ENCODE measurements at places on chromosomes 11 and 22.
A peak's percentile ranks its signal among the peaks of the same experiment; 100 is the strongest.

- no peak for DNase-seq
These were observed 213.5 kb downstream of the NTM start for GRCh38 chr11:131583938-131584337.

DNA sequence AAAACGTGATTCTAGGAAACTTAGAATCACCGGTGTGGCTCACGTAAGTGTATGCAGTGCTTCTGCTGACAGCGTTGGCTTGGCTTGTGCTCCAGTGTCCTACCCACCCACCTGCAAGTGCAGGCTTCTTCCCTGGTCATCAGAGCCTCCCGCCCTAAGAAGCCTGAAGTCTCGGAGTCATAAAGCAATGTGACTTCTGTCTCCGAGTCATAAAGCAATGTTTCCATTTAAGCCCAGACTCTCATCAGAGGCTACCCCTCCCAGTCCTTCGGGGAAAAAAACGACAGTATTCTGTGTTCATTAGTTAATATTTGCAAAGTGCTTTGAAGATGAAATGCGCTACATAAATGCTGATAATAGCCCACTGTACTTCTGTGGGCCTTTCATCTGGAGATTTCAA lies 293.8 kb downstream of the OPCML start:
- no peak for DNase-seq

- DNase-seq, result no peak
These were observed 41.4 kb upstream of the NFAM1 start for GRCh38 chr22:42473484-42474193.

DNA sequence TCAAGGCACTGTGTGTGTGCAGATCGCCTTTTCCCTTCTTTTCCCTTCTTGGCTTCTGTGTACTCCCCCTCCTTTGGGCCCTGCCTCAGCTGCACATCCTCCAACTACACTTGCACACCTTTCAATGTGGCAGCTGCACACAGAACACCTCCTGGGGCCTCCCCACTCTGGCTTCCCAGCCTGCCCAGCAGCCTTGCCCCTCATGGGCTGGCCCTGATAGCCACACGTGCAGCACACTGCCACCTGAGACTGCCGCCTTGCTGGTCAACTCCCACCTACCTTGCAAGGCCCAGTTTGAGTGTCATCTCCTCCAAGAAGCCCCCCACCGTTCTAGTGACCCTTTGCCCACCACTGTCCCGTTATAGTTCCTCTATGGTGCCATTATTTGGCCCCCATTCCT lies 77.3 kb upstream of the ARFGAP3 start:
- no peak for DNase-seq

DNA sequence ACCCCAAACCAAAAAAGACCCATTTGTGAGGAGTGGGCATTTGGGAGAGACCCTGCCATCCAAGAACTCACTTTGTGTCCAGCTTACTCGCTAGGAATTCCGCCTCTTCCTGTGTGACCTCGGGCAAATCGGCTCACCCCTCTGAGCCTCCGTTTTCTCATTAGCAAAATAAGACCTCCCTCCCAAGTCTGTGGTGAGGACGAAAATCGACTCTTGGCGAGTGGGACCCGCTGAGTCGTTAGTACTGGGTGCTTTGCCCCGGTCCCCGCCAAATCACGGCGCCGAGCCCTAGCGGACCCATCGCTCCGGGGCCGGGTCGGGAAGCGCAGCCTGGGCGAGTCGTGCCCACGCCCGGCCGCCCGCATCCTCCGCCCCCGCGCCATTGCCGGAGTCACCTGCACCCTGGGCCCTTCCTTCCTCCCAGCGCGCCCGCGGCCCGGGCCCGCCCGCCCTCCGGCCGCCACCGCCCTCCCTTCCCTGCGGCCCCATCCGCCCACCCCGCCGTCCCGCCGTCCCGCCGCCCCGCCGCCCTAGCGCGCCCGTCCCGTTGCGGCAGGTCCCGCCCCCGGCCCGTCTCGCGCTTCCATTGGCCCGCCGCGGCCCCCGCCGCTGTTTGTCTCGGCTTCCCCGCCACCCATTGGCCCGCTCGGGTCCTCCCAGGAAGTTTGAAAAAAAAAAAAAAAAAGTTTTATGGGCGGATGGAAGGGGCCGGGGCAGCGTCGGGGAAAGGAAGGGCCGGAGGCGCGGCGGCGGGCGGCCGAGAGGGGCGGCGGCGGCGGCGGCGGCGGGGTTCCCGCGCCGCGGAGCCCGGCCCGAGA lies 48.9 kb downstream of the TRIOBP start:
- DNase-seq, result no peak

- DNase-seq, result no peak
These were observed 37.4 kb downstream of the CALCA start for GRCh38 chr11:14934641-14935351.

- no peak for DNase-seq
These were observed 68.9 kb upstream of the NUP50 start for GRCh38 chr22:45094825-45095224.

DNA sequence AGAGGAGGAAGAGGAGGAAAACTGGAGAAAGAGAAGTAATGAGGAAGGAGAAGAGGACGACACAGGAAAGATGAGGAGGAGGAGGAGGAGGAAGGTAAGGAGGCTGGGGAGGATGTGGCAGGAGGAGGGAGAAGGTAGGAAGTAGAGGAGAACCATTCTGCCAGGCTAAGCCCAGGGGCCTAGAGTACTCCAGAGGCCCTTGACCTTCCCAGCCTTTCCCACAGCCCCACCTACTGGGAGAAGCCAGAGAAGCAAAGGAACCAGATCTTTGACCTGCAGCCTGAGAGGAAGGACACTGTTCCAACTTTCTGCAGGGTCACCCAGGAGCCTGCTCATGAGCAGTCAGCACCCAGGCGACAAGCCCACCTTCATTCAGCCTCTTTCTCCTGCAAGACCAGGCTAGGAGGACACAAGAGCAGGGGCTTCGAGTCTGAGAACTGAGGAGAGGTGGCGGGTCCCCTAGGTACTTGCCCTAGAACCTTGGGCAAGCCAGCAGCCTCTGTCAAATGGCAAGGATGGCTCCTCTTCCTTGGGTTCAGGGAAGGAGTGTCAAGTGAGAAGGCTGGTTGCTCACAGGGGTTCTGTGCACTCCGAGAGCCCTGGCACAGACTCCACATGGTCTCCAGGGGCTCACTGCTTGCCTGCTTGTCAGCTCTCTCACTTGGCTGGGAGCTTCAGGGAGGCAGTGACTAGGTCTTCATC lies 27.9 kb upstream of the OAF start:
- DNase-seq, result no peak

GRCh38 chr11:79182794-79183193 lies 258.0 kb downstream of the TENM4 start:
- no peak for DNase-seq

GRCh38 chr11:68829581-68829980 lies 12.1 kb downstream of the CPT1A start:
- no peak for DNase-seq

GRCh38 chr11:121467965-121468364 lies 15.2 kb upstream of the SORL1-AS1 start:
- no peak for DNase-seq

- peak; percentile 64 for DNase-seq
These were observed 20.8 kb upstream of the LMO2 start for GRCh38 chr11:33912405-33913361.

DNA sequence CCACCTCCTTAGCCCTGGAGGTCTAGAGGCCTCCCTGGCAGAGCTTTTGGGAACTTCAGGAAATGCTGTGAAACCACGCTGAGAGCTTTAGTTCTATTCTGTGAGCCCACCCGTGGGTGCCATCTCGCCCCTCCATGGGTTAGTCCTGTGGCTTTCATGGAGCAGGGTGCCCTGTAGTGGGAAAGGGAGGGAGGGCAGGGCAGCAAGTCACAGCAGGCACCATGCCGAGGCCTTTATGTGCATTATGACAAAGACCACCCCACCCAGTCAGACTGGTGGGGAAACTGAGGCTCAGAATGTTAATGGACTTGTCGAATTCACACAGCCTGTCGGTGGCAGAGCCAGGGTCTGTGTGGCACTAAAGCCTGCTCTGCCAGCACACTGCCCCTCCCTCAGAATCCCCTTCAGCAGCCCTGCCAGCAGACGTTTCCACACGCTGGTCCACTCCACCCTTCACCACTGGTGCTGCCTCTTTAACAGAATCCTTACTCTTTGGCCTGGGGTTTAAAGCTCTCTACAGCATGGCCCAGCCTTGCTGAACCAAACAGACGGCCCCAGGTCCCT lies 13.4 kb downstream of the TMPRSS13 start:
- DNase-seq, result no peak

- no peak for DNase-seq
These were observed 63.3 kb downstream of the KCNQ1 start for GRCh38 chr11:2507945-2508749.

GRCh38 chr22:23217171-23218052 lies 37.1 kb downstream of the BCR start:
- no peak for DNase-seq

DNA sequence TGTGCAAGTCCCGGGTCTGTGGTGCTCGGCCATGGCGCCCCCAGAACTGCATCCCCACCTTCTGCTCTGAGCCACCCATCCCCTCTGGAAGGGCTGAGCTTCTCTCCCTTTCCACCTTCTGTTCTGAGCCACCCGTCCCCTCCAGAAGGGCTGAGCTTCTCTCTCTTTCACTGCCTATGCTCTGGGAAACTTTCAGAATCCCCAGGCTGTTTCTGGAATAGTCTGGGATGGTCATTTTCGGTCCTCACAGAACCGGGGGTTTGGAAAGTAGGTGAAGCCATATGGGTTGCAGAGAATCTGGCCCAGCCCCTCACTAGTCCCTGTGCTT lies 3.4 kb upstream of the BID start:
- no peak for DNase-seq

DNA sequence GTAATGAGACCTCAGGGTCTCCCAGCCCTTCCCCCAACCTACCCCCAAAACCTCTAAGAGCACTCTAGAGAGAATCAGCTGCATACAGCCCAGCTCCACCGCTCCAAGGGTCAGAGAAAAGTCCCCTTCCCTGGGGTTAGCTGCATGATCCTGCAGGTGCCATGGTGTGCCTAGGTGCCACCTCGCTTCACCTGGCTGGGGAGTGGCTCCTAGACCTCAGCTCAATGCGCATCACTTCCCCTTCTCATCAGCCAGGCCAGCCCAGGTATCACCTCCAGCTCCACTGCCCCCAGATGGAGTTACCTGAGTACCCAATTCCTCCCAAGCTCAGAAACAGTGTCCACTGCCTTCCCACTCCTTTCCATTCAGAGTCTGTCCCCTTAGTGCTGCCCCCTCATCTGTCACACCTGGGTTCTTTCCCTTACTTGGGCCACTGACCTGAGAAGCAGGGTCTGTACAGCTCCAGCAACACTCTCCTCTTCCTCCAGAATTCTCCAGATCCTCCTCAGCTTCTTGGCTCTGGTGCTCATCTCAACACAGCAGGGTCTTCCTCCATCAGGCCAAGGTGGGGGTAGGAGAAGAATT lies 1.3 kb downstream of the STARD10 start:
- no peak for DNase-seq

- no peak for DNase-seq
These were observed 34.1 kb downstream of the SERGEF start for GRCh38 chr11:17978553-17979287.

DNA sequence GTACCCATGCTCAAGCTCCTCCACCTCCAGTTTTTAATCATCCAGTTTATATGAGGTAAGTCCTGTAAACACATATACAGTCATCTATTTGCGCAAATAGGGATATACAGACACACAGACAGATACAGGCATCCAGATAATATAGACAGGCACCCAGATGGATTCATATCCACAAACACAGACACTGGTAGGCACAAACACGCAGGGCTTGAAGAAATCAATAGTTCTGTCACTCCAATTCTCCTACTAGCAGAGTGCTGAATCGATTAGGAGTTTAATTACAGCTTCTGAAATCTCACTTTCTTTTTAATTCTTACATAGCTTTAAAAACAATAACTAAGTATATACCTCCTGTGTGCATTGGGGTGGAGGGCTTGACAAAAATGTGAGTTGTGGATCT lies 56.0 kb downstream of the INSC start:
- no peak for DNase-seq

- DNase-seq, result no peak
These were observed 26.8 kb upstream of the B3GAT1 start for GRCh38 chr11:134438542-134439537.

DNA sequence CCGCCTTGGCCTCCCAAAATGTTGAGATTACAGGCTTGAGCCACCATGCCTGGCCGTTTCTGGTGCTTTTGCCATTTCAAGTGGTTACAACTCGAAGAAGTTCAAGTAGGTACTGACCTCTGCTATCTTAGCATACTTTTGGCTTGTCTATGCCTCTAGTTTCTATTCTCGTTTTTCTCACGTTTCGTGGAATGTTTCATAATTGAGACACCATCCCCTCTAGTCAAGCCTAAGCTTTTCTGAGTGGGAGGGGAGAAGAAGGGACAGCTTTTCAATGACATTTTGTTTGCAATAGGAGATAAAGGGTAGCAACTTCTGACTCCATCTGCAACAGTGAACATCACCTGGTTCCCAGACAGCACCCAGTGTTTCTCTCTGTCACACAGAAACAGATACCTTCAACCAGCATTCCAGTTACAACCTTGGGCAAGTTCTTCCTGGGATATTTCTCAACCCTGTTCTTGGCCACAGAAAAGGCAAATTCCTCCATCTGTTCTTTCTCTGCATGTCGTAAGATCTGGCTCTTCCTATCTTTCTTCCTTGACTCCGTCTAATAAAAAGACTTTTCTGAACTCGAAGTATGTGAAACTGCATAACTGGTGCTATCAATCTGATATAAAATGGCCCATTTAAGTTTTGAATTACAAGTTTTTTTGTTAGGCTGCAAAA lies 25.5 kb downstream of the DDI1 start:
- DNase-seq, result no peak

DNA sequence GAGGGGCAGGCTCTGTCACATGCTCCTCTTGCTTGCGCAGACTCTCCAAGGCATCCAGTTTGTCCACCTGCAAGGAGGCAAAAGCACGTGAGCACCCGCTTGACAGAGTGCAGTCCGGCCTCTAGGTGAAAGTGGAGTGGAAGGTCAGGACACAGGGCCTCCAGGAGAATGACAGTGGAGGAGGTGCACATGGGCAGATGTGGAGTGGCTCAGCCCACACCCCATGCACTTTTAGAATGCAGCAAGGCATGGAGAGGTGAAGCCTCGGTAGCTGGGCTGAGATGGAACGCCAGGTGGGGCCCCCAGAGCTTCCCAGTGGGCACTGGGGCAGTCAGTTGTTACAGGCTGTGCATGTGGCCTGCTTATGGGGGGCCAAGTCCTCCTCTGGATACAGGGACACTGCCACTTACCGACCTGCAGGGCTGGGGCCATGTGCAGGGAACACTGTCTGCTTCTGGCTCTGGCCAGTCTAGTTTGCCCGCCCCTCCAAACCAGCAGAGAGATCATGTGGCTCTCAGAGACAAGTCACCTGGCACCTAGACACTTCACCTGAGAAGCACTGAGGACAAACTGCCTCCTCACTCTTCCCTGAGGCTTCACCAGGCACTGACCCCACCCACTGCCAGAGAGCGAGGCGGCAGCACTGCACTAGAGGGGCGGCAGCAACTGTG lies 2.3 kb upstream of the SLC25A1 start:
- DNase-seq, result no peak

DNA sequence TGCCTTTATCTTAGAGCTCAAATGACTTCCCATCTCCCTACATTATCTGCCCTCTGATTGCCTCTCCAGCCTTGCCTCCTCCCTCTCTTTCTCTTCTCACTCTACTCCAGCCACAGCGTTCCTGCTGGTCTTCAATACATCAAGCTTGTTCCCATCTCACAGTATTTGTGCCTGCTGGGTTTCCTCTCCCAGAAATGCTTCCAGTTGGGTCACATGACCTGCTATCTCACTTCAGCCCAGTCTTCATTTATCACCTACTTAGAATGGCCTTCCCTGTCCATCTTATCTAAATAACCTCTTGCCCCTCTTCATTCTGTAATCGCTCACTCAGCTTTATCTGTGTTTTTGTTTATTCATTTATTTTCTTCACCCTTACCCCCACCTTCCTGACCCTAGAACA lies 61.8 kb upstream of the FAR1 start:
- DNase-seq, result no peak

Measured in SIG-M5 (cell line).